ENCODE measurements at places on chromosomes 12 and 14.

GRCh38 chr14:64826333-64826732 is 53.4 kb downstream of the SPTB start:
- no peak for DNase-seq

DNA sequence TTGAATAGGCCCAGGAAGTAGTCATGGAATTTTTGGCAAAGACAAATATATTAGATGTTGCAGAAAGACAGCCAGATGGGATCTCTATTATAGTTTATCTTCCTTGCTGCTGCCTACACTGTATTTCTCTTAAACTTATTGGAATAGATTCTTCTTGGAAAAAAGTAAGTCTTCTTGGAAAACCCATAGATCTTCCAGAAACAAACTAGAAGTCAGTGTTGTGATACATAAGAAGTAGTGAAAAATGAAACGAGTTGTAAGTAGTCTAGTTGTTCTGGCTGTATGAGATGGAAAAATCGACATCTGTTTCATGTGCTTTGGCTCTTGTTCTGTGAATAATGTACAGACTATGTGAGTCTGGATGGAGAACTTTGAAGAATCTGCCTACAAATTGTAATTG is 29.0 kb downstream of the GLIPR1L2 start:
- DNase-seq: no peak

GRCh38 chr14:36585100-36585499 is 2.7 kb upstream of the NKX2-8 start:
- no peak for DNase-seq

- DNase-seq: no peak
Measured at GRCh38 chr12:44446181-44446580, 429.9 kb downstream of the NELL2 start.

GRCh38 chr12:65355461-65355860 is 77.0 kb downstream of the MSRB3 start:
- DNase-seq: no peak

DNA sequence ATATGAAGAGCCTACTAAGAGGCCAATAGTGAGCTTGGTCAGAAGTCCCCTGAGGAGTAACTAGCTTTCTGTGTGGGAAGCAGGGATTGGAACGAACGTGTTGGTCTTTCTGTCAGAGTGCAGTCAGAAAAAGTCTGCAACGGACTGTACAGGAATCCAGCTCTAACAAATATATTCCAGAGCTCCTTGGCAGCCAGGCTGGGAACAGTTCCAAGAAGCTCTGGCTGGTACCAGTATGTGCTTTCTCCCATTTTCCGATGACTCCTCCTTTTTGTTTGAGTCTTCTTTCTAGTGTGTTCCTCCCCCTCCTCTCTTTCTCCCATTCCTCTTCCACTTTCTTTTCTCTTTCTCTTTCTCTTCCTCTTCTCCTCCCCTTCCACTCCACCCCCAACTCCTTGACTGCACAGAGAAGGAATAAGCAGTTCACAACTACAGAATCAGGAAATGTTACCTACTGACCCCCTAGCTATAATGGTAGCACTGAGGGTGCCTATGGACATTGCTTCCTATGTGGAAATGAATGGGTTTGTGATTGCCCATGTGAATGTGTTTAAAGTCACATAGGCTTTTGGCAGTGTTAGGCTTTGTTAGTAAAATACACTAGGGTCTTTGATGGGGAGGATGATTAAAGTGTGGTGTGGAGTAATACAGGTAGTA is 59.9 kb downstream of the TTLL5 start:
- DNase-seq: no peak

All from activated naive CD4-positive, alpha-beta T cell (primary cell).